ENCODE measurements at places on chromosomes 2 and 18.
A peak's percentile ranks its signal among the peaks of the same experiment; 100 is the strongest.

DNA sequence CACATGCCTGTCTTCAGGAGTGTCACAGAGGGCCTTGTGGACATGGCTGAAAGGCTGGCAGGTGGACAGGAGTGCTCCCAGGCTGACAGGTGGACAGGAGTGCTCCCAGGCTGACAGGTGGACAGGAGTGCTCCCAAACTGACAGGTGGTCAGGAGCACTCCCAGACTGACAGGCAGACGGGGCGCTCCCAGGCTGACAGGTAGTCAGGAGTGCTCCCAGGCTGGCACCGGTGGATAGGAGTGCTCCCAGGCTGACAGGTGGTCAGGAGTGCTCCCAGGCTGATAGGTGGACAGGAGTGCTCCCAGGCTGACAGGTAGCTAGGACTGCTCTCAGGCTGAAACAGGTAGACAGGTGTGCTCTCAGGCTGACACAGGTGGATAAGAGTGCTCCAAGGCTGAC is 16.6 kb downstream of the ANO7 start:
- no peak for DNase-seq

DNA sequence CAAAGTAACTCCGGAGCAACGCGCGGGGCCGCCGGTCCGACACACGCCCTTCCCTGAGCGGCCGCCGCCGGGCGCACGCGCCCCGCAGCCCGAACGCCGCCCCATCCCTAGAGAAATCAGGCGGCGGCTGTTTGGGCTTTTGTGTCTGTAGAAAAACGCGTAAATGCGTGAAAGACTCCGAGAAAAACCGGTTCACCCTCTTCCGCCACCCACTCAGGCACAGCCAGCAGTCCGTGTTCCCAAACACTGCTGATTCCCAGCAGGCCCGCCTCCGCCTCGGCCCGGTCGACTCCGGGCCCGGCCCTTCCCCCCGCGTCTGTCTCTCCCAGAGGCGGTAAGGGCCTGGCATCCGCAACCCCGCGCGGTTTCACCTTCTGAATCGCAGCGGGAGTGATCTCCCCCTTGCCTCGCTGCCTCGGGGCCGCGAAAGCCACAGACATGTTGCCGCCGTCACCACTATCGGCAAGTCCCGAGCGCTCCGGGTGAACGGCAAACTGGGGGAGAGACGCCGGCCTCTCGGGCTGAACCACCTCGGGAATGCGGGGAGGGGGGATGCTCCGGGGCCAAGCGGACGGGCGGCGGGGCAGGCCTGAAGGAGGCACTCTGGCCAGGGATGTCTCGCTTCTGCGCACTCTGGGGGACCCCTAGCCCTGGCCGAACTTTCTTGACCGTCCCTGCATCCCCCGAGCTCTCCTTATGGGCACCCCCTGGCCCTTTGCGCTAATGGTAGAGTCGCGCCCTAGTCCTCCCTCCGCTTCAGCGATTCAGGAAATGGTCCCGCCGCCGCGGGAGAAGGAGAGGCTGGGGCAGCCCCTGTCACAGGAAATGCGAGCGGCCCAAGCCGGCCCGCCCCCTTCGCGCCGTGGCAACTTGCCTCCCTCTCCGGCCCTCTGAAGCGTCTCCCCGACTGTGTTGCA is at the start of gene SS18:
SS18 (minus strand) TSS at position 484 of the 917 bp plus-strand sequence; CDS start at position 440, 44 bp downstream.
- peak; percentile 89 for DNase-seq

- no peak for DNase-seq
Measured at GRCh38 chr18:32284284-32284683, 94.4 kb downstream of the MEP1B start.

DNA sequence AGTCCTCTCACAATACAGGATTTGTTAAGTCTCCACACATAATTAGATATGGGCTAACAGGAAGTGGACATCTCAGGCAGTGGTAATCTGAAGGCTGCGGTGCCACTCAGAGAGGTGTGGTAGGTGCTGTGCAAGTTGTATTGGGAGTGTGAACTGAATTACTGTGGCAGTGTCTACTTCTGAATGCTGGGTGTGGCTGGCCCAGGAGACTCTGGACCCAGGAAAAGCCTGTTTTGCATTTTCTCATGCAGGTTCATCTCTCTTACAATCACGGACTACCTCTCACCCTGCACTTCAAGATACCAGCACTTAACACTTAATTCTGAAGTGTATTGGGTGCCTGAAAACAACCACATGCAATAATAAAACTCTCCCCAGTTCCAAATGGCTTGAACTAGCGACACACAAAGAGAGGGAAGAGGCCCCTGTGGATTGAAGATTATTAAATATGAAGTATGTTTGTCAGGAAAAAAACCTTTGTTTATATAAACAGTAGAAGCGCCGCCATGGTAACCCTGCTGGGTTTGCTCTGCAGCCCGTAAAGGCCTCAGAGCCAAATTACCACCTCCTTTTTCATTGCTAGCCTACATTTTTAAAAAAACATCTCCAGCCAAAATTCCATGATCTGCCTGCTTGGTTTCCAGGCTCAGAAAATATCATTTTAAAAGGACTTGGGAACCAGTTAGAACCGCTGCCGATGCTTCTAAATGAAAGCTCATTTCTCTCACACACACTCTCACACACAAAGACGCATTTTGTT is 77.5 kb downstream of the GFPT1 start:
- no peak for DNase-seq

DNA sequence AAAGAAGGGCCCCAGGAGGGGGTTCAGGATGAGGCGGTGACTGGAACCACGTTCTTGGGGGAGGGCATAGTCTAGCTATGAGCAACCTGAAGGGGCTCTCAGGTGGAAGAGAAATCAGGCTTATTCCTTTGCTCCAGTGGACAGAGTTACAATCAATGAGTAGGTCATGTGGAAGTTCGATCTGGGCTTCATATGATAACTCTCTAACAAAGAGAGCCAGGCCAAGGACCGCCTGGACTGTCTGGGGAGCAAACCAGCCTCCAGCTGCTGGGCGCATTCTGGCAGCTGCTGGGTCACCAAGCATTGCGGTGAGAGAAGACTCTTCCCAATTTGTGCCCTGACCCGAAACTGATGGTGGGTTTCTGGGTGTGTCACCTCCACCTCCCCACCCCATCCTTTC is 180.3 kb upstream of the SMAD2 start:
- DNase-seq, result no peak

DNA sequence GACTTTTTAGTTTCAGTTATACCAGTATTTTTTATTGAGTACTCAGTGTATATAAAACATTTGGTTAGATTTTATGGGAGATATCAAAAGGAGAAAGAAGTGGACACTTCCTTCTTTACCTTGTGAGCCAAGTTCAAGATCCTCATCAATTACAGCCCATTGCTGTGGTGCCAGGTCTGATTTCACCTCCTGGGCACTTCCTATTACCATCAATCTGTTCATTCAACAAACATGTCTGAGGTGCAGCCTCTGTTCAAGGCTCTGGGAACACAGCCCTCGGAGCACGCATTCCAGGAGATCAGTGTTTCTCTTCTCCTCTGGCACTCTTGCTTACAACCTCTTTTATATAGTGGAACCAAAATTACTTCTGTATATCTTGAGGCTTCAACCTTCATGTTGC is 171.4 kb upstream of the ALPP start:
- no peak for DNase-seq

GRCh38 chr2:169933124-169933711 is 106.0 kb downstream of the UBR3 start:
- no peak for DNase-seq

- no peak for DNase-seq
Measured at GRCh38 chr2:165818920-165819319, 24.9 kb upstream of the GALNT3 start.

DNA sequence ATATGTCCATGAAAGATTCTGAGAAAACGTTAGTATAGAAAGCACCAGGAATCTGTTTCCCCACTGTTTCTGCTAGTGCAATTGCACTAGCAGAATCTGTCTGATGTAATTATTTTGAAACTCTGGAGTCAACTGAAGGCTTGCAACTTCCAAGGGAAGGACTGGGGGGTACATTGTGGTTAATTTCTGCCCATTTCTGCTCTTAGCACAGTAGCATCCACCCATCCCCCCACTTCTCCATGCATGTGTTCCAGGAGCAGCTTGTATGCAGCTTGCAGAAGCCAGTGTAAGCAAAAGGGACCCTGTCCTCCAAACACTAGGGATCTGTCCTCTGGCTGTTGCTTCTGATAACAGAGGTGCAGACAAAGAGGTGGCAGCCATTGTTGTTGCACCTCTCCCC is 74.4 kb downstream of the CRACDL start:
- no peak for DNase-seq

DNA sequence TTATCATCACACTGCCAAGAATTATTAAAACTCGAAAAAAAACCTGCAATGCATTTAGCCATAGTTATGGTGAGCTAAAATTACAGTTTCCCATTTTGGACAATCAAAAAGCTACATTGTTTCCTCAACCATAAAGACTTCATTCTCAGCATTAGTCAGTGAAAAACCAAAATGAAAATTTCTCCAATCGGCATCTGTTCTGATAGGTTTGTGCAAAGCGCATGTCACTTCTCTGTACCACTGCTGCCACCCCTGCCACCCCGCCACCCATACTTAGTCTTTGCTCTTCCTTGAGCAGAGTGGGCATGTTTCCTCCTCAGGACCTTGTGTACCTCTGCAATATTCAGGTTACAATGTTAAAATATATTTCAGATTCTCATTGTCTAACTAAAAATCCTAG is 7.1 kb upstream of the ZBTB14 start:
- DNase-seq, result no peak

DNA sequence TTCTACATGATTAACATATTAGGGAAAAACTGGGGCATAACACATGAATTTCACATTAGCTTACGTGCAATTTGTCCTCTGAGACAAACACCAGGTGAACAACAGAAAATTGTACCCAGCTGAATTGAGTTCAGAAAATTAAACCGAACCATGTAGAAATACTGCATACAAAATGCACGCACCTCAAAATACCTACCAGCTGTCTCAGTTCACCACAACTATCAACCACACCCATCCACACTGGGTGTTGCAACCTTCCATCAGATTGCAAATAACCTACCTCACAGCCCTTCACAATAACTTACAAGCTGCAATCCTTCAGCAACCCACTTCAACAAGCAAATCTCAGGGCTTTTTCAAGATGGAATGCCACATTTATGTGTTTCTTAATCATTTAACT is 55.9 kb downstream of the UNC50 start:
- DNase-seq, result peak; percentile 42

- no peak for DNase-seq
Measured at GRCh38 chr2:35184471-35184870, 1171.1 kb upstream of the CRIM1 start.

DNA sequence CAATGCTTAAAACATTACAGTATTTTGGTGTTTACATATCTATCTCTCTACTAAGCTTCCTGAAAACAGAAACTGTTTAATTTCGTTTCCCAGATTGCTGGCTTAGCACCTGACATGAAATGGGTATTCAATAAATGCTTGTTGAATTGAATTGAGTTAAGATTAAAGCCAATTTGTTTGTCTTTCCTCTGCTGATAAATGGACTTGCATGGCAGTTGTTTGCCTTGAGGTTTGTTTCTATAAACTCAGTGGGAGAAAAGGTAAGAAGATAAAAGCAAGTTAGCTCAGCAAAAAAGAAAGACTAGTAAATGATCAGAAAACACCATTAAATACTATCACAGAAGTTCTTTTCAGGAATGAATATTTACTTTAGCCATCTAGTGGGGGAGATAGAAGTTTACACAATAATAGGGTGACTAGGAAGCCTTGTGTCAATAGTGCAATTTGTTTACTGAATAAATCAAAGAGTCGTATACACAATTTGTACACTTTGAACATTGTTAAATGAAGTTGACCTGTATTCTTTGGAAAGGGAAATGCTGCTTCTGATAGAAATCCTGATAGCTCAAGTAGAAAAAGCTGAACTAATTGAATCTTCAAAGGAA is 754.5 kb upstream of the FAM98A start:
- no peak for DNase-seq

DNA sequence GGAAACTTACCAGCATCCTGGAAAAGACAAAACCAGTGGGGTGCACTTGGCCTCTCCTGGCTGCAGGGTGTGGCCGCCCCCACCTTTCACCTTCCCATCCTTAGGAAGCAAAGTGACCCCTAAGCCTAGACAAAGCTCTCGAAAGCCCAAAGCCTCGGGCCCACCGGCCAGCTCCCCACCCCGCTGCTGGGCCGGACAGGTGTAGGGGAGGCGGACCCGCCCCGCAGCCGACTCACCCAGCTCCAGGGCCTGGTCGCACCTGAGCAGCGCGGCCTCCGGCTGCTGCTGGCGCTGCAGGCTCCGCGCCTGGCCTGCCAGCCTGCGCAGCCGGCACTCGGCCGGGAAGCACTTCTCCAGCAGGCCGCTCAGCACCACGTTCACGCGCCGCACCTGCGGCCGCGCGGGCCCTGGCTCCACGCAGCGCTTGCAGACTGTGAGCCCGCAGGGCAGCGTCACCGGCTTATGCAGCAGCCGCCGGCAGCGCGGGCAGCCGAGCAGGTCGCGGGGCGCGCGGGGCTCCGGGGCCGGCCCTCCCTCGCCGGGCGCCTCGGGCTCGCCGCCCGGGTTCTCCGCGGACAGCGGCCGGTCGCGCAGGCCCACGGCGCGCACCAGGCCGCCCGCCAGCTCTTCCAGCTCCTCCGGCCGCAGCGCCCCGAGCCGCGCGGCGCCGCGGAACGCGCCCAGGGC is 979 bp downstream of the LONRF2 start:
- DNase-seq, result peak; percentile 27

- DNase-seq, result no peak
Measured at GRCh38 chr2:46977899-46978298, 62.3 kb upstream of the MCFD2 start.

- no peak for DNase-seq
Measured at GRCh38 chr18:76679259-76679658, 143.1 kb upstream of the ZNF236 start.

GRCh38 chr2:180202467-180202951 is 195.4 kb upstream of the CWC22 start:
- DNase-seq, result no peak

GRCh38 chr2:61662990-61663389 is 124.8 kb upstream of the XPO1 start:
- DNase-seq, result no peak

DNA sequence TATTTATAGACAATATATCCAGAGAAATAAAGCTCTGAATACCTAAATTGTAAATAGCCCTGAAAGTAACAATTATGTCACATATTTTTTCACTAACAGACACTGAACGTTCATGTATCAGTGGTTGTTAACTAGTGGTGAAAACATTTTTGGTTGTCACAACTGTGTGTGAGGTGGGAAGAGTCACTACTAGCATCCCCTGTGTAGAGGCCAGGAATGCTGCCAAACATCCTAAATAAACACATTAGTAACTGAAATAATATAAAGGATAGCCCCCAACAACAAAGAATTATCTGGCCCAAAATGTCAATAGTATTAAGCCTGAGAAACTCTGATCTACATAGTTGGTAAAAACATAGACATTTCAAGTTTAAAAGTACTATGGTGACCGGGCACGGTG is 64.5 kb downstream of the ROCK1 start:
- no peak for DNase-seq

DNA sequence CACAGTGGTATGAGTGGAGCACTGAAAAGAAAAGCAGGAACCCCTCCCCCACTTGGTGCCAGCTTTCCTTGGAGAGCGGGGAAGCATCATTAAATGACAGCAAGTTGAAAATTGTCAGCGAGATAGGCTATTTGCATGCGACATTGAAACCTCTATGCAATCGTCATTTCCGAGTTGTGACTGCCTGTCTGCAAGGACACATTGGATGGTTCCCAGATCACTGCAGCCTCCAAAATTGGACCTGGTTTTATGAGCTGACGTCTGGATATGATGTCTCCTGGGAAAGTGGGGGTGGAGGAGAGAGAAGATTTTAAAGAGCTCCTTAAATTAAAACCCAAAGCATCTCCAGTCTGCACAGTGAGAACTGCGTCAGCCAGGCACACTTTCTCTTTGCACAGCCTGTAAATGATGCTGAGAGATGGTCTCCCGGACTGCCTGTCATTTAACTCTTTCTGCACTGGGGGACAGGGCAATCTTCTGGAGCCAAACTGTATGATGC is 57.8 kb upstream of the KIF5C start:
- DNase-seq, result no peak

GRCh38 chr18:79923896-79924585 is 27.4 kb downstream of the SLC66A2 start:
- DNase-seq, result no peak
